Activated effector memory CD4-positive, alpha-beta T cell treated with anti-CD3 and anti-CD28 coated beads, Interleukin-2, amount 50 U/mL, for 16 hours (primary cell): ENCODE measurements at places on chromosomes 11 and 22.

- no peak for DNase-seq
Measured at GRCh38 chr22:30564045-30564760, 10.3 kb downstream of the GAL3ST1 start.

GRCh38 chr22:31345331-31346254 is 553 bp downstream of the PATZ1 start:
- peak; percentile 95 for DNase-seq

DNA sequence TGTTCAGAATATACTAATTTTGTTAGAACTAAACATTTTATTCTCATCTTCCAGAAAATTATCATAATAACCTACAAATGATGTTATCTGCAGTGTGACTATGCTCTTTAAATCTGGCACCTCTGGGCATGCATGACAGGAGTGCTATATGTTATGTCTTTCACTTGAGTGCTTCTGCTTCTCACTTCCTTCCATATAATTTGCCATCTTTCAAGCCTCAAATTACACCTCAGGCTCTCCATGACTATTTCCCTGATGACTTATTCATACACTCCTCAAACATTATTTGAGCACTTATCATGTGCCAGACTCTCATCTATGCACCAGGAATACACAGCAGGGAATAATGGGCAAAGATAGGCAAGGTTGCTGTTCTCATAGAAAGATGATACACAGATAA is 219.3 kb upstream of the POU2AF2 start:
- no peak for DNase-seq

DNA sequence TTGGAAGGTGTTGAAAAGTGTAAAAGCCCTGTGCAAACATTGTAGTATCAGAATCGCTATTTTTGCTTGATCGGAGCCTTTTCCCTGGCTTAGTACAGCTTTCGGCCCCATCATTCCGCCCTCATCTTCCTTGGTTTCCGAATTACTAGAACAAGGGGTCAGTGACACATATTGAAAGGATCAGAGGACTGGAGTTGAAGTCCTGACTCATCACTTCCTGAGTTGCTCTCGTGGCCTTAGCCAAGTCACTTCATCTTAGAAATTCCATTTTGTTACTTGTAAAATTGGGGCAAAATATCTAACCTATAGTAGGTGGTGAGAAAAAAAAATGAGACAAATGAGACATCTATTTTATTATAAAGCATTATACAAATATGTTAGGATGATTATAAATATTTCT is 375.0 kb downstream of the NTM start:
- DNase-seq = no peak

DNA sequence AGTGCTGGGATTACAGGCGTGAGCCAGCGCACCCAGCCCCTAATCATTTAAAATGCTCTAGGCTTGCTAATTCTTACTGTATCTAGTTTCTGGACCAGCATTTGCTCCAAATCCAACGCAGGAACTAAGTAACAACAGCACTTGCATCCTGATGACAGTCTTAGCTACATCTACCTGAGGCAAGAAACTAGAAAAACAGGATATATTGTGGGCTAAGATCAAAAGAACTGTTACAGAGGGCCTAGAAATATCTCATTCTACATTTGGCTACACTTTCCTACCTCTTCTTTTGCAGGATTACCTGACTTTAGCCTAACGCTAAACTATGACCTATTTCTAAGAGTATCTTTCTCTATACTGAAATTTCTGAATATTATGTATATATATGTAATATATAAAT is 7.8 kb downstream of the DCDC1 start:
- no peak for DNase-seq

GRCh38 chr11:85475660-85476517 is 151.3 kb downstream of the DLG2 start:
- no peak for DNase-seq

DNA sequence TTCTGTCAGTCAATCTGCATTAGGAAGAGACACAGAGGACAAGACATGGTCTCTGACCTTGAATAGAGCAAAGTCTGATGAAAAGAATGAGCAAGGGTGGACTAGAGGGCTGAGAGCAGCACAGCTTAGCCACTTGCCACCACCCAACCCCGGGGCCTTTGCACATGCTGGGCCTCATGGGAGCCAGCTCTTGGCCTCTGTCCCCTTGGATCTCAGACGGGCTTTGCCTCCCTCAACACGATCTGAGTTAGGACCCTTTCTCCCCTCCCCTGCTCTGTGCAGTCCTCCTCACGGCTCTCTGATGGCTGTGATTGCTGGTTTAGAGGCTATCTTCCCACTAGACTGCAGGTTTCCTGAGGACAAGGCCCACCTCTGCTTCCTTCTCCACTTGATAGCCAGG is 131.6 kb upstream of the B3GAT1 start:
- no peak for DNase-seq

GRCh38 chr11:62580959-62581715 is 7.4 kb upstream of the EEF1G start:
- DNase-seq = no peak

DNA sequence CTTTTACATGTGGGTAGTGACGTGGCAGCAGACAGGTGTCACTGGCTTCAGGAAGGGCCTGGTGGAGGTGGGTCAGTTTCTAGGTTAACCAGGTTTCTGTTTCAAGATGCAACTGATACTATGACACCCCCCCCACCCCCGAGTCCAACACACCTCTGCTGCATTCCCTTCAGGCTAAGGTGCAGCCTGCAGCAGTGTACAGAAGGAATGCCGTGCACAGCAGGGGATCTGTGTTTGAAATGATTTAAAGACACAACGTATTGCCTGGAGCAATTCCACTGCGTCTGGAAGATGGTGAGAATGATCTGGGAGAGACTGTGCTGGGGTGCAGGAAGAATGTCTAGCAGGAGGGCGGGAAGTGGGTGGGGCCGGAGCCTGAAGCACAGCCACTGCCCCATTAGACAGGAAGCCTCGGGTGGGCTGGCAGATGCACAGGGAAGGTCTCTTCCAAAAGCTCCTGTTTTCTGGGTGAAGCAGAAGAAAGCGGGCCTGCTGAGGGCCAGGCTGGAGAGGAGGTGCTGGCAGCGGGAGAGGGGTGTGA is 11.9 kb upstream of the TESMIN start:
- no peak for DNase-seq

DNA sequence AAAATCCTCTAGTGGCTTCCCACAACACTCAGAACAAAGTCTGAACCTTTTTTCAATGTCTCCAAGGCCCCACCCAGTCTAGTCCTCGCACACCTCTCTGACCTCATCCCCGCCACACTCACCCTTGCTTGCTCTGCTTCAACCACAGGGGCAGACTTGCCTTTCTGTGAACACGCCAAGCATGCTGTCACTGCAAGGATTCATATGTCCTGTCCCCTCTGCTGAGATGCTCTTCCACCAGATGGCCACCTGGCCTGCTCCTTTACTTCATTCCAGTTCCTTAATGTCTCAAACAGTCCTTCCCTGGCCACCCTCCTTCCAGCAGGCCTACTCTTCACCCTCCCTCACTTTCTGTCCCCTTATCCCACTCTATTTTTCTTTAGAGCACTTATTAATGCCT is 60.6 kb upstream of the ARHGAP20 start:
- no peak for DNase-seq

GRCh38 chr11:91840640-91841240 is 383.9 kb upstream of the FAT3 start:
- DNase-seq = no peak

GRCh38 chr11:17445240-17445795 is 31.3 kb downstream of the ABCC8 start:
- DNase-seq = no peak

DNA sequence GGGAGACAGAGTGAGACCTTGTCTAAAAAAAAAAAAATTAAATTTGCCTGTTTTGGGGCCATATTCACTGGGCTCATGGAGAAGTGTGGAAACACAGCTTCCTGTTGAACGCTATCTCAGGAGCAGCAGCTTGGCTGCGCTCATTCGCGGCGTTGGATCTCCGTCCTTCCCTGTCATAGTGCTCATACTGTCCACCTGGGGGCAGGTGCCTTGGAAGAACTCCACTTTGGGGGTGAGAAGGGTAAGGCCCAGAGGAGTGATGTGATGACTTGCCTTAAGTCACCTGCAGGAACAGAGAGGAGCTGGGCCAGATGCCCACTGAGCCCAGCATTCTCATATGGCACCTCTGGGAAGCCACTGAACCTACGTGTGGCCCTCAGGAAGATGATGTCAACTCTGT is 82.8 kb downstream of the CABIN1 start:
- peak; percentile 50 for DNase-seq

DNA sequence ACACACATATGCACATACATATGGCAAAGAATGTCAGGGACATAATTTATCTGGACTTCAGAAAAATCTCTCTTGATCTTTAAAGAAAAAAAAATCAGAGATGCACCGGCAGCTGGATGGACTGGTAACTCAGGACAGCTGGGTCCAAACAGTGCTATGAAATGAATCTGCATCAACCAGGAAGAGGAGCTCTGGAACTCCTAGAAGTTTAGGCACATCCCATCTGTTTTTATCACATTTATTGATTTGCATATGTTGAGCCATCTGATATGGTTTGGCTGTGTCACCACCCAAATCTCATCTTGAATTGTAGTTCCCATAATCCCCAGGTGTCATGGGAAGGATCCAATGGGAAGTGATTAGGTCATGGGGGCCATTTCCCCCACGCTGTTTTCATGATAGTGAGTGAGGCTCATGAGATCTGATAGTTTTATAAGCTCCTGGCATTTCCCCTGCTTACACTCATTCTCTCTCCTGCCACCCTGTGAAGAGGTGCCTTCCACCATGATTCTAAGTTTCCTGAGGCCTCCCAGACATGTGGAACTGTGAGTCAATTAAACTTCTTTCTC is 87.7 kb upstream of the AKIP1 start:
- no peak for DNase-seq

- DNase-seq = peak; percentile 24
Measured at GRCh38 chr22:17637490-17638181, 921 bp upstream of the BCL2L13 start.

GRCh38 chr22:19424186-19424500 is 7.4 kb downstream of the HIRA start:
- no peak for DNase-seq

DNA sequence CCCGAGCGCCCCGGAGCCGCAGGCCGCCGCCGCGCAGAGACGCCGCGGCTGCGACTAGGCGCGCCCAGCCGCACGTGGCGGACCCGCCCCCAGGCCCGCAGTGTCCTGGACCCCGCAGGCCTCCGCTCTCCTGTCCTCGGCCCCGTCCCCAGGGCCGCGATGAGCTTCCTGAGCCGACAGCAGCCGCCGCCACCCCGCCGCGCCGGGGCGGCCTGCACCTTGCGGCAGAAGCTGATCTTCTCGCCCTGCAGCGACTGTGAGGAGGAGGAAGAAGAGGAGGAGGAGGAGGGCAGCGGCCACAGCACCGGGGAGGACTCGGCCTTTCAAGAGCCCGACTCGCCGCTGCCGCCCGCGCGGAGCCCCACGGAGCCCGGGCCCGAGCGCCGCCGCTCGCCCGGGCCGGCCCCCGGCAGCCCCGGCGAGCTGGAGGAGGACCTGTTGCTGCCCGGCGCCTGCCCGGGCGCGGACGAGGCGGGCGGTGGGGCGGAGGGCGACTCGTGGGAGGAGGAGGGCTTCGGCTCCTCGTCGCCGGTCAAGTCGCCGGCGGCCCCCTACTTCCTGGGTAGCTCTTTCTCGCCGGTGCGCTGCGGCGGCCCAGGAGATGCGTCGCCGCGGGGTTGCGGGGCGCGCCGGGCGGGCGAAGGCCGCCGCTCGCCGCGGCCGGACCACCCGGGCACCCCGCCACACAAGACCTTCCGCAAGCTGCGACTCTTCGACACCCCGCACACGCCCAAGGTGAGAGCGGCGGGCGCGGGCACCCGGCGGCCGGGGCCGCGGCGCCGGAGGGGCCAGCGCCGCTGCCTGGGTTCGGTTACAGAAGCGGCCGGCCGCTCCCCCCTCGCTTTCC is 528 bp downstream of the WEE1 start:
- DNase-seq = peak; percentile 71

DNA sequence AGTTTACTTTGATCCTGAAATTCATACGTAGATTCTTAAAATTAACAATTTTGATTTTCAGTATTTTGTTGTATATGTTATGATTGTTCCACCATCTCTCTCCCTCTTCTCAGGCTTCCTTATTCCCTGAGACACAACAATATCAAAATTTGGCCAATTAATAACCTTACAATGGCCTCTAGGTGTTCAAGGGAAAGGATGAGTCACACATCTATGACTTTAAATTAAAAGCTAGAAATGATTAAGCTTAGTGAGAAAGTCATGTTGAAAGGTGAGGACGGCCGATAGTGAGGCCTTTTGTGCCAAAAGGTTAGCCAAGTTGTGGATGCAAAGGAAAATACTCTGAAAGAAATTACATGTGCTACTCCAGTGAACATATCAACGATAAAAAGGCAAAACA is 5.5 kb upstream of the OR52J3 start:
- DNase-seq = no peak

- DNase-seq = no peak
Measured at GRCh38 chr11:28632338-28632737, 524.1 kb downstream of the METTL15 start.

- DNase-seq = no peak
Measured at GRCh38 chr11:128595775-128596174, 8.4 kb upstream of the ETS1 start.

GRCh38 chr11:77374611-77375031 is 73.1 kb upstream of the GDPD4 start:
- no peak for DNase-seq

DNA sequence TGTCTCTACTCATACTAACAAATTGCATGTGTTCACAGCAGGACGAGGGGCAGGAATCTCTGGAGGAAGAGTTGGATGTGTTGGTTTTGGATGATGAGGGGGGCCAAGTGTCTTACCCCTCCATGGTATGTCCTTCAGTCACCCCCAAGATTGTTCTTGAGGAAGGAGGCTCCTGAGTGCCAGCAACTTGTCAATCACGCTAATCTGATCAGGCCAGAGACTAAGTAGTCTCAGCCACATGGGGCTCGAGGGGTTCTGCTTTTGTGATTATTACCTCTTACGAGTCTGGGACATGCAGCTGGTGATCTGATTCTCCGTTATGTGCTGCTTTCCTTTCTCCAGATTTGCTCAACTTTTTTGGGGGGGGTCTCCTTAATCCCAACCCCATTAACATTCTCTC is 54.3 kb downstream of the CTNND1 start:
- no peak for DNase-seq

- no peak for DNase-seq
Measured at GRCh38 chr11:132743601-132744000, 788.7 kb downstream of the OPCML start.

DNA sequence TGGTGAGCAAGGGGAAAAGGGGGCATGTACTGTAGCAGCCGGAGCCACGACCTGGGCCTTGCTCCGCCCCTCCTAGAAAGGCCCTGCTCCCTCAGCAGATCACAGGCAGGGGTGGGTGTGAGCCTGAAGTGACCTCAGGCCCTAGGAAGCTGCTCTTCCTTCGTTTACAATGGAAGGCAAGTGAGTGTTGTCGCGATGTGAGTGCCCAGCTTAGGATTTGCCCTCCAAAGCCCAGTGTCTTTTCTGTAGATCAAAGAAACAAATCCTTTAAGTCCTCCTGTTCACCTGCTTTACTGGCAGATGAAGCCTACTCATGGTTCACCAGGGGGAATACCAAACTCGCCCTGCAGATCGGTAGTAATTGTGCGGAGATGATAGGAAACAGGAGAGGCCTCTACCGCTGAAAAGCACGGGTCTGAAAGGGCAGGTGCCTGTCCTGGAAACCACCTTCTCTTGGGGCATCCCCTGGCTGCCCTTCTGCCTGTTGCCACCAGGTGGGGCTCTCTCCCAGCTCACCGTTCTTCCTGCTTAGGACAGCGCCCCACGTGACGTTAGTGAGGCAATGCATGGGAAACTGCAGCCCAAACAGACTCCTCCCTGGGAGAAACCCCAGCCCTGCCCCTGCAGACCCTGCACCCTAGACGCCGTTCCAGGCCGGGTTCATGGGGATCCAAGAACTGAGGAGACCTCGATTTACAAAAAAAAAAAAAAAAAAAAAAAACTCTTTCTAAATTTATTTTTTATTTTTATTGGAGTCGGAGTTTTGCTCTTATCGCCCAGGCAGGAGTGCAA is 45.9 kb upstream of the RAB1B start:
- DNase-seq = peak; percentile 97
